ENCODE measurements at places on chromosomes 6 and 20.

- no peak for DNase-seq
These were observed 12.0 kb downstream of the SLC12A5 start for GRCh38 chr20:46040902-46041535.

- no peak for DNase-seq
These were observed 97.5 kb downstream of the PFDN4 start for GRCh38 chr20:54305421-54305820.

- no peak for DNase-seq
These were observed 129.1 kb downstream of the PACRG start for GRCh38 chr6:162856885-162857284.

GRCh38 chr6:150267686-150268561, 100.9 kb upstream of the IYD start:
- no peak for DNase-seq

GRCh38 chr6:101666256-101666655, 272.7 kb downstream of the GRIK2 start:
- DNase-seq: no peak

GRCh38 chr6:30647242-30648116, 546 bp downstream of the C6orf136 start:
- DNase-seq: peak; percentile 60

GRCh38 chr20:57310821-57311514, 18.6 kb upstream of the SPO11 start:
- DNase-seq: no peak

- no peak for DNase-seq
These were observed 523.6 kb upstream of the RNF217 start for GRCh38 chr6:124438546-124439065.

DNA sequence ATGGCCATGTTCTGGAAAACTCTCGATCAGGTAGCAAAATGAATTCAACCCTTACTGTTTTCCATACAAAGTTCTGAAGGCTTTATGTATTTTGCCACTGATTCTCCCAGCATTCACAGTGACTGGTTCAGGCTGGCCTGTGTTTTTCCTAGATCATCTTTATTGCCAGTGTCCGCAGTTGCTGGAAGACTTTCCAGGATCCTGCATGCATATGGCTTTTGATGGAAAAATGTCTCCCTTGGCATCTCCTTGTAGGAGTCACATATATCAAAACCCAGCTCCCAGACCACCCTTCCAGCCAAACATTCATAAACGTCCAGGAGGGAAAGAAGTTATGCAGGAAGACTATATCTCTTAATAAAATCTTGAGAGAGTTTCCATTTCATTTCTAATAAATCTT, 588.8 kb downstream of the MAFB start:
- DNase-seq: no peak

GRCh38 chr6:167394339-167394738, 69.5 kb downstream of the TTLL2 start:
- no peak for DNase-seq

DNA sequence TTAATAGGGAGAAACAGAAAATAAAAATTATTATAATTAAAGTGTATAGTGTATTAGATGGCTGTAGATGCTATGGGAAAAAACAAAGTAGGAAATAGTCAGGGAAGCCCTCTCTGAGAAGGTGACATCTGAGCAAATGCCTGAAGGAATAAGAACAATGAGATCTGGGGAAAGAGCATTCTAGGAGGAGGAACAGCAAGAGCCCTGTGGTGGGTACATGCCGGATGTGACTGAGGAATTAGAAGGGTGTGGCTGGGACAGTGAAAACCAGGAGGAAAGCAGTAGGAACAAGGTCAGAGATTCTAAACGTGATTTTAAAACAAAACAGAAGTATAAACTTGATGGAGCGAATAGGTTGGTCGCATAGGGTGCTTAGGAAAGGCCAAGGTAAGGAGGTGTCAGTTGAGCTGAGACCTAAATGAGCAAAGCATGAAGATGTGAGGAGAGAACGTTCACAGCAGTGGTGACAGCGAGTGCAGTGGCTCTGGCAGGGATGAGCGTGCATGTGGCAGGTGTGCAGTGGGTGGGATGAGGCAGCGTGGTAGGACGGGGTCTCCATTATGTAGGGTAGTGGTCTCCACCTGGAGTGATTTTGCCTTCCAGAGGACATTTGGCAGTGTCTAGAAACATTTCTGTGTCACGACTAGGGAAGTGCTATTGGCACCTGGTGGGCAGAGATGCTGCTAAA, 97.1 kb upstream of the MRPS10 start:
- DNase-seq: no peak

DNA sequence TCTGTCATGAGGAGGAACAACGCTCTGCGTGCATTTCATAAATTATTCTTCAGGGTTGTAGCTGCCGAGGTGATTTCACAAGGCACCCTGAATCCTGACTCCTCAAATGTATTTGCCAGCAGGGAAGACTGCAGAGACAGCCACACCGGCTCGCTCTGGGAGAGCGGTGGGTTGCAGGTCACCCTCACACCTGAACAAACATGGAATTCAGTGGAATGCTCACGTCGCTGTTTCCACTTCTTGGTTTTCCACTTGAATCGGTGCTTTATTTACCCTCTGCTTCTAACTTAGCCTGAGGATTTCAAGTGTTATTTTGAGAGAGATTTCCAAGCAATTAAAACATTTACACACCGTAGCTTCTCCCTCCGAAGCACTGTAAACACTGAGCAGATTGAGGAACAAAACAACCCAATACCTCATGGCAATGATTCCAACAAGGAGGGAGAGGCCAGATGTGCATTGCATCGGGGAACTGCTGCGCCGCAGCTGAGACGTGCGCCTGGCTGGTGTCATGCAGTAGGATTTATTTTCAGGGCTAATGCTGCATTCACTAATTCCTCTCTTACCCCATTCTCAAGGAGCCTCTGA, 59.5 kb upstream of the GGTLC1 start:
- no peak for DNase-seq

GRCh38 chr20:36474563-36474962, 66.8 kb upstream of the MYL9 start:
- no peak for DNase-seq

GRCh38 chr6:142300302-142300701, 1.5 kb upstream of the ADGRG6 start:
- DNase-seq: no peak

- DNase-seq: no peak
These were observed 400.2 kb downstream of the QKI start for GRCh38 chr6:163814494-163815364.

DNA sequence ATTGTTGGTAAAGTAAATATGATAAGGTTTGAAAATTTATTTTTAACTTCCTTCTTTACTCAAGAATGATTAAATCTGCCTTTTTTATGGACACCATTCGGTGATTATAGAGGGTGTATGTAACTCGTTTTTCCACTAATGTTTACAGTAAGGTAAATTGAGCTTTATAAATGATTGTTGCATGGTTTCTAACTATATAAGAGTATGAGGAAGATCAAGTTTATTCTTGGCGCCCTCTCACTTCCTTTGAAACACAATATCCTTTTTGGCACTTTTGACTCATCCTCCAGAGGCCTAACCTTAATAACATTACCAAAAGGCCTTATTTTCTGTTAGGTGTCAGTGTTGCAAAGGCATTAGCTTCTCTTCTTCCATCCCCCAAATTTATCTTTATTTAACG, 41.8 kb upstream of the MTRF1L start:
- no peak for DNase-seq

DNA sequence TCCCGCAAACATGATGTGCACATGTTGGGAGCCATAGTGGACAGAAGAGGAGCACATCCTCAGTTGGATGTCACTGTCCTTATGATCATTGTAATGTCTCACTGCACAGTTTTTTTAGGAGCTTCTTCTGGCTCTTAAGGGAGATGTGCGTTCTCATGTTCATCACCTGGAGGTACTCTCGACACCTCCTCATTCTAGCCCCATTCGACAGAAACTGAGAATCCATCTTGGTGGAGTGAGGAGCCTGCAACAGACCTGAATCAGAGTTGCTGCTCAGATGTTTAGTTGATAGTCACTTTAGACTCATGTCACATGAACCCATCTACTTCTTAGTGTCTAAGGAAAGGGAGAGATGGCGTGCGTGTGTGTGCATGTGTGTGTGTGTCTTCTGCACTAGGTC, 2.3 kb upstream of the BMP6 start:
- DNase-seq: no peak

- DNase-seq: no peak
These were observed 92.1 kb upstream of the FAM184A start for GRCh38 chr6:119170447-119171087.

DNA sequence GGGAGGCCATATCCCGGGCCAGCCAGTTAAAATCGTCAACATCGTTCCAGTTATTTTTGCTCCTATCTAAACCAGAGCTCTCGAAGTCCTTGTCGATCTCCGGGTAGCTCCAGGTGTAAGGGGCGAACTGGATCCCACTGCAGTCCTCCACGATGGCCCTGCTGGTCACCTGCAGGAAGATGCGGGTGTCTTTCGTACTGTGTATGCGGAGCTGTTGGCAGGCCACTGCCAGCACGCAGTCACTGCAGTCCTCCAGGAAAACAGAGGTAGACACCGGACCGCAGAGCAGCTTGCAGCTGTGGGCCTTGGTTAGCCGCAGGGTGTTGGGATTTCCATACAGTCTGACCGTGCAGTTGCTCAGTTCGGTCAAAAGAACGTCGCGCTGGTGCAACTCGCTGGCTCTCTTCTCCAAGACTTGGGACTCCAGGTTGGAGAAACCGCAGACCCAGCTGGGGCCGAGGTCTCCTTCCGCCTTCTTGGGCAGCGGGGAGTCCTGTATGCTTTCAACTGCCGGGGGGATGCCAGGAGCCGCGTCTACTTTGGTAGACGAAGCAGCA, 742 bp downstream of the TBCC start:
- DNase-seq: no peak

- no peak for DNase-seq
These were observed 64.9 kb downstream of the CSE1L start for GRCh38 chr20:49110767-49111694.

DNA sequence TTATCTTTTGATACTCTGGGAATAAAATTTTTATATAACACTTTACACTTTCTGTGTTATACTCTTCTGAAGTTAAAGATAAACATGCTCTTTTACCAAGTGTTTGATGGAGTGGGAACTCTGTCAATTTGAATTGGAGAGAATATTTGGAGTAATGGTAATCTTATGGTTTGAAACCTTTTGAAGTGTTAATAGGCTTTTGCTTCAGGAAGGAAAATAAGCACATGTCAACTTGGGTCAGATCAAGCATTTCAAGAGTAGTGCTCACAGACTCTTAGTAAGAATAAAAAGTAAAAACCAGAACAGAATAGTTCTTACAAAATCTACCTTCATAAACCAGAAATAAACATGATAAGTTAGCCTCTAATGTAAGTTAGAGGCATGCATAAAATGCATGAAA, 24.4 kb upstream of the IRAK1BP1 start:
- DNase-seq: no peak

- no peak for DNase-seq
These were observed 26.3 kb downstream of the SLC2A4RG start for GRCh38 chr20:63765902-63766301.

- peak; percentile 49 for DNase-seq
These were observed 38.9 kb upstream of the TNFAIP3 start for GRCh38 chr6:137827977-137828810.

GRCh38 chr6:167238694-167239467, 52.2 kb upstream of the UNC93A start:
- DNase-seq: no peak

- DNase-seq: no peak
These were observed 71.7 kb upstream of the MAP3K4 start for GRCh38 chr6:160919723-160920440.

GRCh38 chr6:166438211-166438861, 55.6 kb upstream of the MPC1 start:
- DNase-seq: no peak

GRCh38 chr20:50731930-50732690, 730 bp downstream of the PARD6B start:
- no peak for DNase-seq

- DNase-seq: no peak
These were observed 584 bp downstream of the C20orf141 start for GRCh38 chr20:2815242-2815900.

DNA sequence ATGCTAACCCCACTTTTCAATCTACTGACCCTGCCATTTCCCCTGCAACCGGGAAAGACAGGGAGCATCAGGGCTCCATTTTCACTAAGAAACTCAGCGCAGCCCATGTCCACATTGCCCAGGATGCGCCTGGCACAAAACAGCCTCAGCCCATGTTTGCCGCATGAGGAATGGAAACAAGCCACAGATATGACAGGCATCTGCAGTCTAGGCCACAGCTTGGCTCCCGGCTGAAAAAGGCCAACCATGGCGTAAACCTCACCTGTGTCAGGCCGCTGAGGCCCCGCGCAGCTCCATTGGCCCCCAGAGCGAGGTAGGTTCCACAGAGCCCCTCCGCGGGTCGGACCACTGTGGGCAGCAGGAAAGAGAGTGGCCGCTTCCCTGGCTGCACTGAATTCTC, 21.7 kb downstream of the GGT7 start:
- no peak for DNase-seq

- no peak for DNase-seq
These were observed 2.1 kb downstream of the CDS2 start for GRCh38 chr20:5128886-5129285.

DNA sequence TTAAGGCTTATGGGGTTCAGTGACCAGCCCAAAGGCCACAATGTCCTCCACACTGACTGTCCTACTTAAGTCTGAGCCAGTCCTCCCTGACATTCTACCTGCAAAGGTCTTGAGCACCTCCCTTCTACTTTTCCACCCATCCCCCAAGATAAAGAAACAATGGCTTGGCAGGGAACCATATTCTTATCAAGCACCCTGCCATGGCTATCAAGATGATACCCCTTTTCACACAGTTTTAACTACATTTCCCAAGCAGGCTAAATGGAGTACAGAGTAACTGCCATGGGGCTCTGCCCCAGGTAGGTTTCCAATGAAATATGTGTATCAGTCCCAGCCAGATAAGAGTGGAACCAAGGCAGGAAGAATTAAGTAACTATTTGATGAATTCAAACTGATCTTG, 85.9 kb upstream of the MOCS1 start:
- no peak for DNase-seq

DNA sequence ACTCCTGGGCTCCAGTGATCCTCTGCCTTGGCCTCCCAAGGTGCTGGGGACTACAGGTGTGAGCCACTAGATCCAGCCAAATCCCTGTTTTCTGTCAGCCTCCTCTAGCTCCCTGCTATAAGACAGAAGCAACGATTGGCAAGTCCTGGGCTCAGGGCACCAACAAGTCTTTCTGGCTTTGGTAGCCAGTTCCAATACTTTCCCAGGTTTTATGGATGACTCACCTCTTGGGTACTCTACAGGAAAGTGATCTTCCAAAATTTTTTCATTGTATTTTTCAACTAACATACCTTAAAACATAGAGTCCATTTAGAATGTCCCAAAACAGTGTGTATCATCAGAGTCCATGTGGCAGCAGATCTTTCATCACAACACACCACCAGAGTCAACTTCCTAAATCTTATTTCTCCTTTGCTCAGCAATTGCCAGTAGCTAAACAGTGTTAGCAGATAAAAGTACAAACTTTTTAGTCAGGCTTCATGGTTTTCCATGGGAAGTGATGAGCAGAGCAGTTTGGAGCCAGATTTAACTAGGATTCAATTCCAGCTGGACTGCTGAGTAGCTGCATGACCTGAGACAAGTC, 13.3 kb downstream of the GABBR1 start:
- DNase-seq: no peak

GRCh38 chr20:35226884-35227681, 593 bp downstream of the MMP24 start:
- peak; percentile 13 for DNase-seq

Measured in stimulated activated CD4-positive, alpha-beta T cell treated with anti-CD3 and anti-CD28 coated beads, Interleukin-15, amount 100 ng/mL, for 48 hours (primary cell).